ENCODE measurements at places on chromosomes 6 and 20. TPM values are rescaled to one million over a fixed set of nuclear protein-coding genes. Genes with fewer than 3 reads are reported as not detected.

DNA sequence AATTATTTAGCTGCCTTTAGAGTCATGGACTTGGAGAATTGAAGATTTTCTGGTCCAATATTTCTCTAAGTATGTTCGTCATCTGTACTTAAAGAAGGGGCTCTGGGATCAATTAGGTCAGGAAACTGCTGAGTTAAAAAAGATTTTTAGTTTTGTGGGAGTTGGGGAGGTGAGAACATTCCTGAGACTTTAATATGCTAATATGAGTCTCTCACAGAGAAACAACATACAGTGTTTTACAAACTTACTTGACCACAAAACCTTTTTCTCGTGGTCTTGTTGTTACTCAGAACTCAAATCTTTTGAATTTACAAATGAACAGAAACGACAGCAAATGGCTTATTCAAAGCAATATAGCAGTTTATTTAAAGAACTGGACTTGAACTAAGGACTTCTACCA, 67.9 kb downstream of the LIN28B start:
- no peaks in the 10 kb centered on the region for H3K36me3 ChIP-seq
- no peak for DNase-seq

DNA sequence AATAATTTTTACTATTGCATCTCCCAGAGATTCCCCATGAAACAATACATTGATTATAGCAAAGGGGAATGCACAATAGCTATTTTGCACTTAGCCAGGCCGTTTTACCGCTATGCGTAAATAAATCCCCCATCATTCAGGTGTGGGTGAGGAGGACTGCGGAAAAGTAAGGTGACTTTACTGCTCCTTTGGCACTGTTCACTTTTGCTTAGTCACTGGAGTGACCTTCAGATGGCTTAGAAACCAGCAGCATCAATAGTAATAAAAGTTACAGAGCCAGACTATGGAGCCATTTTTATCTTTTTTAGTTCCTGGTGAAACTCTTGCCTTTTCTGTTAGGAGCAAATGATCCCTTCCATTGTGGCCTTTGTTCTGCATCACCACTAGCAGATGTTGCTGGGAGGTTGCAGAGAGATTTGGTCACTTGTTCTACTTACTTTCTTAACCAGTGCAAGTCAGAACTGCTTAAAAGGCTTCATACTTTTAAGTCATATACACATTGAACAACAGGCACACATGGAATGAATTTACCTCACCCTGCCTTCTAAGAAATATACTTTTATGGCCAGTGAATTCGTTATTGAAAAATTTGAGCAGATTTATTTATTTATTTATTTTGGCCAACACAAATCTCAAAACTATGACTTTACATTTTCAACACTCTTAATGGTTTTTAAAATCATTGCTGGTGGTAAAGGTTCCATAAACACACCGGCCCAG, 12.1 kb upstream of the BTBD3 start:
- H3K4me1 ChIP-seq, result peaks cover 20% of the 10 kb centered on the region
- no peaks in the 10 kb centered on the region for H3K36me3 ChIP-seq
- DNase-seq, result no peak
- H3K27me3 ChIP-seq, result no peaks in the 10 kb centered on the region
- H3K4me3 ChIP-seq, result no peak overlapping the region

DNA sequence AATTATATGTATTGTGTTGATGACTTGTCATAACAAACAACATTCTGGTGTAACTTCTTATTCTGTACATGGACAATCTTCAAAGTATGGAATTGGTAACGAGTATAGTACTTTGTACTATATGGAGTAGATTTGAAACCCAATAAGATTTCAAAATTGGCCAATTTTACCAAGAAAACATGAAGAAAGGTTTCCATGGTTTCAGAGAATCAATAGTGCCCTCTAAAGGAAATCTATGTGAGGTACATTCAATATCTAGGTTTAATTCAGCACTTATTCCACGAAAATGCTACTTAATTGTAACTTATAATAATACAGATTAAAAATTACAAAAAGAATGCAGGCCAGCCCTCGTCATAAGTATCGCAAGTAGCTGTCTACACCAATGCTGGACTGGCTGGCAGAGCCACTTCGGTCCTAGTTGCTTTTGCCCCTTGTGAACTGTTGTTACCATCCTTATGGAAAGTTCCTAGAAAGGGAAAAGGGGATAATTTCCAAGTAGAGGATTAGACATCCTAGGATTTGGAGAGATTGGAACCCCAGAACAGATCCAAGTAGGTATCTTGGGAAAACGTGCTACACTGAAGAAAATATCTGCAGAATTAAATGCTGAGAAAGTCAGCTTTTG, 70.9 kb downstream of the LCA5 start:
- no peaks in the 10 kb centered on the region for H3K27me3 ChIP-seq
- peaks cover 16% of the 10 kb centered on the region for H3K4me1 ChIP-seq
- H3K27ac ChIP-seq, result no peak overlapping the region

- no peaks in the 10 kb centered on the region for H3K27me3 ChIP-seq
- H3K36me3 ChIP-seq, result no peaks in the 10 kb centered on the region
- H3K4me1 ChIP-seq, result no peaks in the 10 kb centered on the region
- no peak overlapping the region for H3K27ac ChIP-seq
- no peak for DNase-seq
Measured at GRCh38 chr6:38603496-38603895, 36.2 kb downstream of the BTBD9 start.

PRR18 gene
- 0.29 TPM for total RNA-seq

WFDC10B gene
- total RNA-seq, result not detected

CCR6 gene
- total RNA-seq, result not detected

BIRC7 gene
- total RNA-seq, result under 0.01 TPM

All from osteoblast (primary cell).